ENCODE measurements at places on chromosomes 12 and 14.

GRCh38 chr14:60512973-60513571, 4.1 kb downstream of the SIX6 start:
- no peak for DNase-seq

- DNase-seq = no peak
These were observed 1295.7 kb upstream of the FLRT2 start for GRCh38 chr14:84234281-84234680.

DNA sequence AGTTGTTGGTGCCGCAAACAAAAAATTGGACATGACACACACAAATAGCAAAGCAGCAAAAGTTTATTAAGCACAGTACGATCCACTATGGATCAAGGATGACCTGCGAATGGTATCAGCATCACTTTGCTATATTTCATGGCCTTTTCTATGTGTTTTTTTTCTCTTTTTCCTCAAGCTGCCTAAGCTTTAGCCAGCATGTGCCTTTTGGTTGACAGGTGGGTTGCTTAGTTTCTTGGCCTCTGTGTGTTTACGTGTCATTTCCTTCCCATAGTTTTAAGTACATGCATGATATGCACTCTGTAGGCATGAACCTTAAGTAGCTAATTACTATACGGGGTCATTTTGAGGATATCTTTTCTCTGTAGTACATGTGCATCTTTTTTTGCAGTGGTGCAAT, 9.8 kb downstream of the CD4 start:
- no peak for DNase-seq

DNA sequence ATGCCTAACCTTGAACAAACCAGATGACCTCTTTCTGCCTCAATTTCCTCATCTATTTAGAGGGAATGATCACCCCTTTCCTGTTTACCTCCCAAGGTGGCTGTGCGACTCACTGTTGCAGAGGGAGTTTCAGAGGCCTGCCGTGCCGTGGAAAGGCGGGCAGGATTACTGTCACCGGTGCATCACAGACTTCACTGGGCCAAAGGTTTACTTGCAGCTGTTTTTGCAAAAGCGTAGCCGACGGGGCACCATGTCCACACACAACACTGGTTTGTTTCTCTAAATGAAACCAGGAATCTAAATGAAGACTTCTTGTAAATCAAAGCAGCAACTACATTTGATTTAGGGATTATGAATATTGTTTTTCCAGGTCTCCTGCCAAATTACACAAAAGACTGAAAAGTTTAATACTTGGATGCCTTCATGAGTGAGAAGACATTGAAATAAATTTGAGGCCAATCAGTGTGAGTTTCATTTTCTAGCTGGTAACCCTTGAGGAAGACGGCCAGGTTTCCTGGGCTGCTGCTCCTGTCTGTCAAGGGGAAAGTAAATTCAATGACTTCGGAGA, 696.1 kb upstream of the TMEM132C start:
- DNase-seq = no peak

GRCh38 chr14:63901434-63902085, 48.8 kb downstream of the SYNE2 start:
- no peak for DNase-seq

DNA sequence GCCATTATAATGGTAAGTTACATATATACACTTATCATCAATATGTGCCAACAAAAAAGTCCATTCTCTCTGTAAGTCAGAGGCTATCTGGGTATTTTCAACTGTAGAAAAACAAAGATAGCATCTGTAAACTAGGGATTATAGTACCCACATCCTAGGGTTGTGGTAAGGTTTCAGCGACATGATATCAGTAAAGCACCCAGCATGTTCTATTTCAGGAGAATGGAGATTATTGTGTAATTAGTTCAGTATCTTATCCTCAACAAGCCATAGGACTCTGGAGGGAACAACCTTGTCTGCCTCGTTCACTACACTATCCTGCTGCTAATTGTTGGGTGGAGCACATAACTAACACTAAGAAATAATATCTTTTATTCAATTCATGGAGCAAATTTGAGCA, 19.7 kb upstream of the CKAP4 start:
- no peak for DNase-seq

GRCh38 chr12:102955926-102956737, 1.3 kb upstream of the ASCL1 start:
- DNase-seq = peak; percentile 44

DNA sequence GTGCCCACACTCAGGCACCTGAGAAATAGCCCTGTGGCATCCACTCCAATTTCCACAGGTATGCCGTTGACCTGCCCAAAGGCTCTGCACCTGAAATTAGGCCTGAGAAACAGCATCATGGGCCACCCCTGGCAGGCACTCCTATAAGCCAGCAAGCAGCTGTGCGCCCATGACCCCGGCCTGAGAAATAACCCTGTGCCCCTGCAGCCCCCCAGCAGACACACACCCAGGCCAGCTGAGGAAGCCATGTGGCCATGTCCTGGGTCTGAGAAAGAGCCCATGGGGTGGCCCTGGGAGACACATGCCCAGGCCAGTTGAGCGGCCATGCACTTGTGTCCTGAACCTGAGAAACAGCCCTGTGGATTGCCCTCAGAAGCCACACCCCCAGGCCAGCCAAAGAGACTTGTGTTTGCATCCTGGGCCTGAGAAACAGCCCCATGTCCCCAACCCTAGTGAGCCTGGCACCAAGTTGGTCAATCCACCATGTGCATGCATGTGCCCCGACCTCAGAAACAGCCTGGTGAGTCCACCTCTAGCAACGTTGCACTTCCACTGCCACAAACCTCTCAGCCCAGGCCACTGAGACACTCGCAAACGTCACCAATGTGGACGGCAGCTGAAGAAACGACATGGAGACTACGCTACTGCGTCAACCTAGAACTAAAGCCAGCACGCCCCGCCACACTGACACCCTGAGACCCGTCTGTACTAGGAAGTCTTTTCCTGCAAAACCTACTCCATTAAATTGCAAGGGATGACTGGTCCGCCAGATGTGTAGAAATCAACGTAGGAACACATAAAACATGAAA, 411.9 kb downstream of the TMEM121 start:
- DNase-seq = no peak

DNA sequence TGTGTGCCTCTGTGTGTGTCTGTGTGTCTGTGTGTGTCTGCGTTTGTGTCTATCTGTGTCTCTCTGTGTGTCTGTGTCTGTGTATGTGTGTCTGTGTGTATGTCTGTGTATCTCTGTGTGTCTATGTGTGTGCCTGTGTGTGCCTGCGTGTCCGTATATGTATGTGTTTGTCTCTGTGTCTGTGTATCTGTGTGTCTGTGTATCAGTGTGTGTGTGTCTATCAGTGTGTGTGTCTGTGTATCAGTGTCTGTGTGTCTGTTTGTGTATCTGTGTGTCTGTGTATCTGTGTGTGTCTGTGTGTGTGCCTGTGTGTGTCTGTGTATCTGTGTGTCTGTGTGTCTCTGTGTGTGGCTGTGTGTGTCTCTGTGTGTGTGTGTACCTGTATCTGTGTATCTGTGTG, 23.1 kb upstream of the BCL2L14 start:
- no peak for DNase-seq

DNA sequence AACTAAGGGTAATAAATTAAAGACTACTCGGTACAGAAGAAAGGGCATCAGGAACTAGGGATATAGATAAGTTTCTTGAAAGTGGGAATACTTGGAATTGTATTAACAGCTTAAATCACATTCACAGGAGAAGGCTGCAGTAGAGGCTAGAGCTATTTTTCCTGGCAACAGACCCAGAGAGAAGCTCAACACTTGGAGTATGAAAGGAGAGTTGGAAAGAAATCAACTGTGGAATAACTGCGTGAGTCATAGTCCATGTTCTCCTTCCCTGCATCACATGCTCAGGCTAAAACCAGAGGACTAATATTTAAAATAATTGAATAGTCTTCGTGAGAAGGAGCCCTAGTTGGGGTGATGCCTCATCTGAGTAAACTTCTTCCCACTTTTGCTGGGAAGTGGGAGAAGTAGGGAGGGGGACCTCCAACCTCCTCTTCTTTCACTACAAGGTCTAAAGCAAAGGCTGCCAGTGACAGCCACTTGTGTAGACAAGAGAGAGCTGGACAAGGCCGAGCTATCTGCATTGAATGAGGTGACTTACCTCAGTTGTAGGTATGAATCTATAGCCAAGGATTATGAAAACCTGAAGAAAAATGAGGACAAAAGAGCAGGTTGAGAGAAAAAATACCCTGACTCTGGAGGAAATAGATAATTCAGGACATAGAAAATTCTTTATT, 32.7 kb downstream of the DYRK2 start:
- DNase-seq = no peak

- no peak for DNase-seq
These were observed 19.8 kb upstream of the PRKAG1 start for GRCh38 chr12:49038291-49038955.

Measured in NCI-H748 treated with DMSO at 0.1 percent for 48 hours (cell line).